GM12865 (cell line): ENCODE measurements at places on chromosomes 6 and 20.
A peak's percentile ranks its signal among the peaks of the same experiment; 100 is the strongest.

GRCh38 chr6:17280138-17280537 is 1.0 kb upstream of the RBM24 start:
- no peak for DNase-seq

- DNase-seq = peak; percentile 63
Measured at GRCh38 chr6:78615430-78615904, 251.9 kb upstream of the IRAK1BP1 start.

- DNase-seq = no peak
Measured at GRCh38 chr20:14883324-14883723, 545.9 kb upstream of the FLRT3 start.

- peak; percentile 82 for DNase-seq
Measured at GRCh38 chr6:31901415-31901952, 402 bp downstream of the ZBTB12 start.

DNA sequence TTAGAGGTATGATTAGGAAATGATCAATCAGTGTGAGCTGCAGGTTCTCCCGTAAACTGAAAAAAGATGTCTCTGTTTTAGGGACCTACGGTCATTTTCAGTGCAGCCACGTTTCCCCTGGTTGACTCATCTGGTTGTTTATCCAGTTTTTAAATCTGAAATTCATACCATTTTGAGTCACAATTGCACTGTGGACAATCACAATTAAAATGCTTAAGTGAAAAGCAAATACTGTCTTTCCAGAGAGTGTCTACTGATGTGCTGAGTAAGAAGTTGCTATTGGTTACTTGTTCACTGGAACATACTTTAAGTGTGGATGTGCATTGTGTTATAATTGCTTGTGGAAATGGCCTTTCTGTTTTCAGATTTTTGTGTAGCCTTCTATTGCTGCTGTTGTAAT is 305.1 kb upstream of the SASH1 start:
- DNase-seq = no peak

GRCh38 chr20:45069261-45069660 is 31.7 kb downstream of the KCNS1 start:
- DNase-seq = no peak

- DNase-seq = no peak
Measured at GRCh38 chr6:133207754-133208153, 33.4 kb upstream of the EYA4 start.

DNA sequence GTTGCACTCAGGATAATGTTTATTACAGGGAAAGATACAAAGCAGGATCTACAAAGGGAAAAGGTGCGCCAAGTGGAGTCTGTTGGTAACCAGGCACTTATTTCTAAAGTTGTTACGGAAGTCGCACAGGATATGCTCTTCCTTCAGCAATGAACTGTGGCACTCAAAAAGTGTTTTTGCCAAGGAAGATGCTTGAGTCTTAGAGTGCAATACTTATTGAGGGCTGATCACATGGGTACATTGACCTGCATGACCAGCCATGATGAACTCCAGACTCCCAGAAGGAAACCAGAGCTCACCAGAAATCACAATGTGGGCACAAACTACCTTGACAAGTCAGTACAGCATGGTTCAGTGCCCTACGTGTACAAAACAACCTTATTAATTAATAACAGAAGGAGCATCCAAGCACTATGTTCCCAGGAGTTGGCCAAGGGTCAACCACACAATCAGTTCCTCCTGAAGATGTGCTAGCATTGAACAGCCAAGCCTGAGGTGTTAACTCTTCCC is 270.7 kb upstream of the TFAP2D start:
- DNase-seq = no peak

DNA sequence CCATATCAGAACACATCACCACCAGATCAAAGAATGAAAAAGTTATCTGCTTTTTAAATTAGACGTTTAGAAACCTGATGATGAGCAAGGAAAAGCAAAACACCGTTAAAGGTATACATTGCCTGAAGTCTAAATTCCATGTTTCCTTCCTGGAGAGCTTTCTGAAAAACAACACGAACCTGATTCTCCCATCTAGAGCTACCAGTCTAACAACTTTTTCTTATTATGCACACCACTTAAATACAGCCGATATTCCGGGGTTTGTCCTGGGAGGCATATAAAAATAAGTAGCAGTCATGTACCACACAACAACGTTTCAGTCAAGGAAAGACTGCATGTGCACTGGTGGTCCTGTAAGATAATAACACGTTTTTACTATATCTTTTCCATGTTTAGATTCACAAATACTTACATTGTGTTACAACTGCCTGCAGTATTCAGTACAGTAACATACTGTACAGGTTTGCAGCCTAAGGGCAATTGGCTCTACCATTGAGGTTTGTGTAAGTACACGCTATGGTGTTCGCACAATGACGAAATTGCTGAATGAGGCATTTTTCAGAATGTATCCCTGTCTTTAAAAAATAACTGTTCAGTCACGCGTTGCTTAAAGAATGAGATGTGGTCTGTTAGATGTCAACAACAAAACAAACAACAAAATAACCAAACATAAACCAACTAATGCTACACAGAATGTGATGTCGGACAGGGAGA is 19.1 kb upstream of the LYRM2 start:
- DNase-seq = no peak

GRCh38 chr6:45946352-45946751 is 69.3 kb downstream of the CLIC5 start:
- DNase-seq = no peak
